ENCODE measurements at places on chromosomes 1 and 21.

DNA sequence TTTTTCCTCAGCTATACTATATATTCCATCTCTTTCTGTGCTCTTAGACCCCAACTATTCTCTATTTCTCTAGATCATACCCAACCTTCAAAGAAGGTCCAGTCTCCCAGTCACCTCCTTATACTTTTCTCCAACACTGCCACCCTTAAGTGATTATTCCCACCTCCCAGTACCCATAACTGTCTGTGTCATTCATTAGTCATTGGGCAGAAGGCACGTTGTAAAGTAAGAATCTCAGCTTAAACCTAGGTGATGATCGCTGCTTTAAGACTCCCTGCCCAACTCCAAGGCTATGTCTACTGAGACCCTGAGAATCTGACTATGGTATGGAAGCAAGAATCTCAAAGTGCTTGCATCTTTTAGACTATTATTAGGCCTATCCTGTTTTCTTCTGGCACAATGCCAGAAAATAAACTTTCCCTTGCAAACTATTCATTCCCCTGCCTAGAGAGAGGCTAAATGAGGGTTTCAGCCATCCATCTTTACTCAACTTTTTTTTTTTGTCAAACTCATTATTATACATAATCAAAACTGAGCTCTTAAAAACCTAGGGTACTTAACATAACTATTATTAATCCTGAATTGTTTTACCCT is 174.3 kb upstream of the DPT start:
- DNase-seq, result no peak

DNA sequence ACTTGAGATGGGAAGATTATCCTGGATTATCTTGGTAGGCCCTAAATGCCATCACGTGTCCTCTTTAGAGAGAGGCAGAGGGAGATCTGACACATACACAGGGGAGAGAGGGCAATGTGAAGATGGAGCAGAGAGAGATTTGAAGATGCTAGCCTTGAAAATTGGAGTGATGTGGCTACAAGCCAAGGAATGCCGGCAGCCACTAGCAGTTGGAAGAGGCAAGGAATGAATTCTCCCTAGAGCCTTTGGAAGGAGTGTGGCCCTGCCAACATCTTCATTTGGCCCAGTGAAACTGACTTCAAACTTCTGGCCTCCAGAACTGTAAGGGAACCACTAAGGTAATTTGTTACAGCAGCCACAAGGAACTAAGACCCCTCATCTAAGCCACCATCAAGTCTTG is 8.9 kb upstream of the CAMTA1 start:
- no peak for DNase-seq

DNA sequence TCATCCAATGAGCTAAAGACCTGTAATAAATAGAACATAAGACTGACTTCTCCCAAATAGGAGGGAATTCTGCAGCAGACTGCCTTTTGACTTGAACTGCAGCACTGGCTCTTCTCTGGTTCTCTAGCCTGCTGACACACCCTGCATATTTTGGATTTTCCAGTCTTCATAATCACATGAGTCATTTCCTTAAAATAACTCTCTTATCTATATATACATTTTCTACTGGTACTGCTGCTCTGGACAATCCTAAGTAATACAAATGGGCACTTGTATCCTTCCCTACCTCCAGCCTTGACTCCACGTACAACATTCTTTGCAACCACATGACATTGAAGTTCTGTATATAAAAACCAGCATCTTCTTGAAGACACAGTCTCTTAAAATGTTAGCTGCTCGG is 429.4 kb upstream of the TMPRSS15 start:
- no peak for DNase-seq

- no peak for DNase-seq
These were observed 178.6 kb upstream of the HMGB4 start for GRCh38 chr1:33685256-33685655.

DNA sequence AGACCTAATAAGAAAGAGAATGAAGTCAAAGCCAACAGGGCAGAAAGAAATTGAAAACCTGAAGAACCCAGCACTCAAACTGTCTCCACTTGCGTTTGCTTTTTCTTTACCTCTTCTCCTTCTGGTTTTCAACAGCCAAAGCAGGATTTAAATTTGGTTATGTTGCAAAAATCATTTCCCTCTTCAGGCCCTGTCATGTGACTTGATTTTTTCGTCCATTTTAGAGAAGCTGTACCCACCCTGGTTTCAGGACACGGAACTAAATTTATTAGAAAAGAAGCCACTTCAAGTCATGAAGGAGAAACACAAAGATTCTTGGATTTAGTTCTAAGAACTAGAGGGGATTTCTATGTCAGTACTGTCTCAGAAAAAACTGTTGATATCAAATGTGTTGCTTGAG is 1.0 kb upstream of the SYNJ1 start:
- DNase-seq, result no peak

DNA sequence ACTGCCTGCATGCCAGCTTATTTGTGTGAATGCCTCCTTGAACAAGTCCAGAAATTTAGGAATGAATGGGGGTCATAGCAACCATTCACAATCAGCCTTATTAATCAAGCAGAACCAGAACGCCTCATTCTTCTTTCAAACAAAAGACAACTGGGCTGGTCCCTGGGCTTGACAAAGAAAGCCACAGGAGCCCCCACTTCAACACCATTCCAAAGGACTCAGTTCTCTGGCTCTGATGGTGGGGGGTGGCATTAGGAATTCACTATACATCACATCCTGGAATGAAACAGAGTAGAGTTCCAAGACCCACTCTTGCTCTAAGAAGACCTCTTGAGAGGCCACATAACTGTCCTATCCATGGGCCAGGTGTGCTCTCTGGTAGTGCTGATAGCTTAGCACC is 186.6 kb upstream of the ST6GALNAC5 start:
- DNase-seq, result no peak

DNA sequence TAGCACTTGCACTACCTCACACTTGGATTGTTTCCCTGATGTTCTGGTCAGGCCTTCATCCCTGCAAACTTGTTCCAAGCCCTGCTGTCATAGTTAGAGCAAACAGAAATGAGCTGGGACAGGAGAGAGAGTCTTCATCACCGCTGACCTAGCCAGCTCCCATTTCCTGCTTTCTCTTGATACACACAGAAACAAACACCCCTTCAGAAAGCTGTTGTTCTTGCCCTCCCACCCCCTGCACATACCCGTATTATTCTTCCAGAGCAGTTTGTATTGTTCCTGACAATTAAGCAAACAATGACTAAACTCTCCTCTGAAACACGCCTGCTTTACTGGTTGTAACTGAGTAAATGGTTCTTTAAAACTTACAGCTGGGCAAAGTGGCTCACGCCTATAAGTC is 2.9 kb upstream of the SYT2 start:
- DNase-seq, result no peak

- no peak for DNase-seq
These were observed 587 bp downstream of the SCNM1 start for GRCh38 chr1:151166505-151166956.

- no peak for DNase-seq
These were observed 1606.5 kb downstream of the BRINP3 start for GRCh38 chr1:188871164-188871563.

Data from activated CD4-positive, alpha-beta T cell treated with anti-CD3 and anti-CD28 coated beads for 48 hours (primary cell).